ENCODE measurements at places on chromosomes 6 and 20.
A peak's percentile ranks its signal among the peaks of the same experiment; 100 is the strongest.

GRCh38 chr6:167420858-167421766, 96.2 kb downstream of the TTLL2 start:
- no peak for DNase-seq

GRCh38 chr6:128657181-128657580, 136.8 kb upstream of the PTPRK start:
- no peak for DNase-seq

GRCh38 chr6:33391922-33392594, 435 bp downstream of the KIFC1 start:
- DNase-seq = peak; percentile 21

- peak; percentile 46 for DNase-seq
These were observed 1.4 kb downstream of the RREB1 start for GRCh38 chr6:7108964-7109836.

- peak; percentile 43 for DNase-seq
These were observed 488.3 kb downstream of the CDKAL1 start for GRCh38 chr6:21022343-21023107.

- DNase-seq = no peak
These were observed 32.1 kb upstream of the BMP6 start for GRCh38 chr6:7693827-7694226.

DNA sequence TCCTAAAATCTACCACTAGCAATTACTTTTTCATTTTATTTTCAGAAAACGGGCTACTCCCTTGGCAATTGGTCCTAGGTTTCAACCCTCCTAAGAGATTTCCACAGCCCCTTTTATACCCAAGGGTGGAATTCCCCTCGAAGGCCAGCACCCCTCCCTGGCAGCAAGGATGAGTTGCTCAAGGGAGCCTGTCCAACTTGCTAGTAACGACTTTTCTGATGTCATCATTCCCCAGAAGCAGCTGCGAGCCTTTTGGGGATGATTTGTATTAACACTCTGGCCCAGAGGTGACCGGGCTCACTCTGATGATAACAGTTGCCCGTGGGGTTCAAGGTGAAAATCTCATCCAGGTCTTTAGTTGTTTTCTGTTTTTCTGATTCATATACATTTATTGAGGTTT, 30.7 kb upstream of the NAA20 start:
- no peak for DNase-seq

- peak; percentile 33 for DNase-seq
These were observed 35.3 kb downstream of the NEDD9 start for GRCh38 chr6:11197175-11197536.

DNA sequence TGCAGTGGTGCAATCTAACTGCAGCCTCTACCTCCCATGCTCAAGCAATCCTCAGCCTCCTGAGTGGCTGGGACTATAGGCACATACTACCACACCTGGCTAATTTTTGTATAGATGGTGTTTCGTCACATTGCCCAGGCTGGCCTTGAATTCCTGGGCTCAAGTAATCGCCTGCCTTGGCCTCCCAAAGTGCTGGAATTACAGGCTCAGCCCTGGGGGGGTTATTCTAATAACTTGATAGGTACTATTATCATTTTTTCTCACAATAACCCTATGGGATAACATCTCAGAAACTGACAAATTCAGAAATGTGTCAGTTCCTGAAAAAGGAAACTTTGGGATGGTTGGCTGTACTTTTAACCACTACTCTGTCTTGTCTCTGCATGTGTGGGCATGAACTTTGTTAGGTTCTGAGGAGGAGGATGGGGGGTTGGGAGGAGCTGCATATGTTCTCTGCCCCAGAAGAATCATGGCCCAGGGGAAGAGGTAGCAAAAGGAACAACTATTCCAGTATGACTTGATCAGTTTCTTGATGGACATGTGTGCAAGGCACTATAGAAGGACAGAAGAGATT, 169.9 kb downstream of the CARMIL1 start:
- DNase-seq = peak; percentile 25

DNA sequence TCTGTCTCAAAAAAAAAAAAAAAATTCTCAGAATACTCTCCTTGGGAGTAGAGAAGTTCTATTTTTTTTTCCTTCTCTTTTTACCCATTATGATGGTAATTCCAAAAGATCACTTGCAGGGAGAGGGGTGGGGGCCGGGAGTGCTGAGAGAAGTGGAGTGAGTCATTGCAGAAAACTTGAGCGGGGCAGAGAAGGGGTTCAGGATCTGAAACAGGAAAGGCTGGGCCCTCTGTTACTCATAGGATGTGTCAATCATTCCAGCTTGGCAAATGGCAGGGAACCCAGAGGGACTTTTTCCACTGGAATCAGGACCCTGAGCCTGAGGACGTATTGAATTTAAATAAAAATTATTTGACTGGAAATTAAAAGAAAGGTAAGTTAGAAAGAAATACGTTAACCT, 111.4 kb upstream of the ARMC2 start:
- DNase-seq = peak; percentile 82

DNA sequence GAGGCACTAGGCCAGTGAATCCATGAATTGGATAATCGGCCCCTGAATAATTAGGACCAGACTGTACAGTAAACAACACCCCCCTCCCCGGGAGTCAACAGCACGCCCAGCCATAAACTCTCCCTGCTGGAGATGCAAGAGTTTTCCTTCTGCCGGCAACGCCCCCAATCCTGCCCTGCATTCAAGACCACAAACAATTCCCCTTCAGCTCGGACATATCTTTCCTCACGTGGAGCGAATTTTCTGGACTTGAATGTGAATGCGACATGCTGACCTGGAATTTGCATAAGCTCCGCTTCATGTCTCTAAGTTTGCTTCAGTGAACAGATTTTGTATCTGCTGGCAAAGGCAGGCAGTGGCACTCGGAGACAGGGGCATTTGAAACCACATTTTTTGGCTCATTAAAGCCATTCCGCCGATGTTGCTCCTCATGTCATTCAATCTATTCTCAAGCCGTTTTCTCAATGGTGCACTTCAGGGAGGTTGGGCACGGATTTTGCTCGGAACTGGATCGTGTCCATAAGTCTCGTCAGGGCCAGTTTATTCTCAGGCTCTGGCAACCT, 38.0 kb upstream of the GMPR start:
- DNase-seq = no peak

DNA sequence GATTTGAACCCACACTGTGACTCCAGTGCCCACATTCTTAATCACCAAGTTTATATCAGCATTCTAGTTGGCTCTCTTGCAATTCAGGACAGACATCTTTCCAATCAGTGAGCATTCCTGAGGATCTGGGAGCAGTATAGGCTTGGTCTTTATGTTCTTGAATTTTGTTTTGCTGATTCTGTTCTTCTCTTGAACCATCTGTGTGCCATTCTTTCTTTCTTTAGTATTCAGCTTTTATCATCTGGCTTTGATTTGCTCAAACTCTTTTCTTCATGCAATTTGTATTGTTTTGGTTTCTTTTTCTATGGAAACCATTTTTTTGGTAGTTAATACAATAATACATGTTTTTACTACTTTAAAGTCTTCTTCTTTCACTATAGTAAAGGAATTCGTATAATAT, 162.4 kb downstream of the CD109 start:
- no peak for DNase-seq

DNA sequence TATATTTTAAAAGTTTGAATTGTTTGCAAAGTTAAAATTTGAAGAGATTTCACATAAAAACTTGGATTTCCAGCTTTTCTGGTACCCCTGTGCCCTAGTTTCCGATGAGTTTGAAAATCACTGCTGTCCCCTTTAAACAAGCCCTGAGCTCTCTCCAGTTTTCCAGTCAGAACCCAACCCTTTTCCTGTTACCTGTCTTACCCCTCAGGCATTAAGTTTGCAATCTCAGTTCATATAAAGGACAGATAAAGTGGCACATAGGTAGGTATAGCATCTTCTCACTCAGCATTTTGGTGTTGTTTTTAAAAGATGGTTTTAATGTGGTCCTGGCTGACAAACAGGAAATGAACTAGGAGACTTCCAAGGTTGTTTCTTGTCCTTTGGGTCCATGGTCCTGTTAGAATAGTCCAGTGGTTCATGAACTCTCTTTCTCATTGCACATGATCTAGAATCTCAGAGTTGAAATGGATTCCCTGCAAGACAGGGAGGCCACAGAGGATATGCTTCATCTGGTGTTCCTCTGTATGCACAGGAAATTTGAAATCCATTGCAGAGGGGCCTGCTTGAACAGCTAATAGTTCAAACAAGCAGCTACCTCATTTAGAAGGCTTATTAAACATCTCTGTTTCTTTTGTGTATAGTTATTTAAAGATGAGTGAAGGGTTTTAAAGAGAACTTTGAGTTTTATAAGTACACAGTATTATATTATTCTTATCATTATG, 82.7 kb downstream of the JAG1 start:
- DNase-seq = no peak

GRCh38 chr6:142728364-142728763, 216.6 kb downstream of the HIVEP2 start:
- DNase-seq = no peak

- DNase-seq = peak; percentile 94
These were observed 160.1 kb downstream of the ZMYND8 start for GRCh38 chr20:47196091-47197081.
